ENCODE measurements at places on chromosomes 5 and 9.

GRCh38 chr5:158522776-158523175 lies 576.9 kb downstream of the EBF1 start:
- H3K4me3 ChIP-seq: no peak overlapping the region
- DNase-seq: no peak
- H3K27ac ChIP-seq: no peak overlapping the region
- H3K27me3 ChIP-seq: no peaks in the 10 kb centered on the region
- H3K36me3 ChIP-seq: no peaks in the 10 kb centered on the region

GRCh38 chr9:5608298-5609225 lies 20.3 kb upstream of the RIC1 start:
- peaks cover 39% of the 10 kb centered on the region for H3K4me1 ChIP-seq
- H3K27me3 ChIP-seq: no peaks in the 10 kb centered on the region
- H3K27ac ChIP-seq: peak overlapping the region; percentile 94
- H3K4me3 ChIP-seq: peak overlapping the region; percentile 90
- DNase-seq: no peak

GRCh38 chr5:119307170-119307569 lies 48.6 kb upstream of the TNFAIP8 start:
- H3K4me1 ChIP-seq: peaks cover 51% of the 10 kb centered on the region
- H3K36me3 ChIP-seq: peaks cover 25% of the 10 kb centered on the region

GRCh38 chr9:129164246-129164930 lies 13.7 kb downstream of the IER5L start:
- H3K4me3 ChIP-seq: no peak overlapping the region
- H3K27me3 ChIP-seq: no peaks in the 10 kb centered on the region
- peaks cover 11% of the 10 kb centered on the region for H3K4me1 ChIP-seq
- DNase-seq: no peak

DNA sequence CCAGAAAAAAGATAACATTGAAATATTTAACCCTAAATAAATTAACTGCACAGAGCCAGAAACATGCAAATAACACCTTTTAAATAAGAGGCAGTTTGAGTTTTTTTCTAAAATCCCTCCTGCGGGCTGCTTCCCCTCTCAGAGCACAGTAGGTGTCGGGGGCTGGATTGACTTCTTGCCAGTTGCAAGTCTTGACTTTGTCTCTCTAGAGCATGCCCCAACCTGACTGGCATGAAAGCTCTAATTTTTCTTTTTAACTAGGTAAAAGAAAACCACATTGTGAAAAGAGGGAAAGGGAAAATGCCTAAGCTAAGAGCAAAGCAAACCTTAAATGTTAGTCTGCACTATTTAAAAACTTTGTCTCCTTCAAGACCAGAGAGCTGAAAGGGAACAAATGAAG lies 46.4 kb upstream of the DNAH5 start:
- peaks cover 23% of the 10 kb centered on the region for H3K27me3 ChIP-seq
- no peak for DNase-seq
- no peak overlapping the region for H3K4me3 ChIP-seq
- no peaks in the 10 kb centered on the region for H3K36me3 ChIP-seq

DNA sequence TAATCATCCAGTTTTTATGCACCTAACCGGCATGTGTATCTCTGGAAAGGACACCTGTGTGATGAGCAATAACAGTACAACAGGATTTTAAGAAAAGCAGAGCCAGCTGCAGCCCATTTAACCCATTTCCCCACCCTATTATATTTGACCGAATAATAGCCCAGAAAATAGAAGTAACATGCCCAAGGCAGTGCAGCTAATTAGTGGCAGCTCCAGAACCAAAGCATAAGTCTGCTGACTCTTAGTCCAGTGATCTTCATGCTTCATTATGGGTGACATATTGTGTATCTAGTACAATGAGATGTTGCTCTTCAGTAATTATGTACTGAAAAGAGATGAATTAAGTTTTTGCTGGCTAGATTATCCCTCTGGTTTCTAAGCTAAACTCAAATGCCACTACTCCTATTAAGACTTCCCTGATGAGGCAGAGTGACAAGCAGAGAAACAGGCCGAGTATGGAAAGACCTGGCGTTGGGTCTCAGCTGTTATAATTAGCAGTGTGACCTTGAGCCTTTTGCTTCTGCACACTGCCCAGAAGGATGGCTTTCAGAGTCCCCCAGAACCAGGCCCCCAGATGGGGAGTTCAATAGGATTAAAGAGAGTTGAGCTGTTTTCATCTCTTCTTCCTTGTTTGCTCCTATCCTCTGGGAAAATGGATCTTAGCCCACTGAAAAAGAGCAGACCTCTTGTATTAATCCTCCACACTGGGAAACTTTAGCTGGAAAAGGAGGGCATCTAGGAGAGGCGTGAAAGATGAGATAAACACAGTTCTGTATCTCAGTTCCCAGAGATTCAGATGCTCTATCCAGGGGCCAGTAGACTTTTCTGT lies 10.8 kb upstream of the C1QTNF3 start:
- peaks cover 18% of the 10 kb centered on the region for H3K36me3 ChIP-seq
- H3K27ac ChIP-seq: no peak overlapping the region
- DNase-seq: no peak
- no peaks in the 10 kb centered on the region for H3K27me3 ChIP-seq

DNA sequence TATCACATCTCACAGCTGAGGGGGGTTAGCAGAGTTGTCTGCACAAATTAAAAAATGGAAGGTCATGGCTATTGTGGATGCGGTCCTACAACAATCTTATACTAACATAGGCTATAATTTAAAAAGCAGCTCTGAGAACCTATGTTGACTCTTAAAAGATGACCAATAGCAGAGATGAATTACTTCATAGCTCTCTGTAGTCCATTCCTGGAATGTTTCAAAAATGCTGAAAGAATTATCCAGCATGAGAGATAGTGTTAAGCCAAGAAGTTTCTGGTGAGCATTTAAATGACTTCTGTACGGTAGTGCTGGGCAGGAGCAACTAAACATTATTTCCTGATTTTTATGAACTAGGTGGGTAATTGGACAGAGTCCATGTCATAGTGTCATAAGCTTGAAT lies 218.2 kb upstream of the NUDT12 start:
- no peak overlapping the region for H3K27ac ChIP-seq
- peaks cover 3% of the 10 kb centered on the region for H3K36me3 ChIP-seq
- H3K4me3 ChIP-seq: no peak overlapping the region
- DNase-seq: no peak
- no peaks in the 10 kb centered on the region for H3K27me3 ChIP-seq
- H3K4me1 ChIP-seq: no peaks in the 10 kb centered on the region

- no peak overlapping the region for H3K27ac ChIP-seq
- no peaks in the 10 kb centered on the region for H3K4me1 ChIP-seq
- no peak overlapping the region for H3K4me3 ChIP-seq
- DNase-seq: no peak
Measured at GRCh38 chr9:132622159-132622558, 39.8 kb downstream of the BARHL1 start.

GRCh38 chr5:75890546-75890945 lies 173.3 kb upstream of the POC5 start:
- no peak for DNase-seq
- no peak overlapping the region for H3K27ac ChIP-seq
- H3K36me3 ChIP-seq: no peaks in the 10 kb centered on the region
- H3K4me3 ChIP-seq: no peak overlapping the region
- H3K4me1 ChIP-seq: no peaks in the 10 kb centered on the region

GRCh38 chr5:95730011-95730700 lies 980 bp upstream of the RHOBTB3 start:
- H3K4me3 ChIP-seq: peak overlapping the region; percentile 84
- no peak overlapping the region for H3K27ac ChIP-seq
- H3K27me3 ChIP-seq: peaks cover 14% of the 10 kb centered on the region
- no peak for DNase-seq
- H3K36me3 ChIP-seq: no peaks in the 10 kb centered on the region

GRCh38 chr9:99358668-99359067 lies 136.6 kb downstream of the SEC61B start:
- no peaks in the 10 kb centered on the region for H3K4me1 ChIP-seq
- no peak overlapping the region for H3K27ac ChIP-seq
- H3K27me3 ChIP-seq: peaks cover 37% of the 10 kb centered on the region
- no peak for DNase-seq
- no peak overlapping the region for H3K4me3 ChIP-seq
- H3K36me3 ChIP-seq: no peaks in the 10 kb centered on the region

DNA sequence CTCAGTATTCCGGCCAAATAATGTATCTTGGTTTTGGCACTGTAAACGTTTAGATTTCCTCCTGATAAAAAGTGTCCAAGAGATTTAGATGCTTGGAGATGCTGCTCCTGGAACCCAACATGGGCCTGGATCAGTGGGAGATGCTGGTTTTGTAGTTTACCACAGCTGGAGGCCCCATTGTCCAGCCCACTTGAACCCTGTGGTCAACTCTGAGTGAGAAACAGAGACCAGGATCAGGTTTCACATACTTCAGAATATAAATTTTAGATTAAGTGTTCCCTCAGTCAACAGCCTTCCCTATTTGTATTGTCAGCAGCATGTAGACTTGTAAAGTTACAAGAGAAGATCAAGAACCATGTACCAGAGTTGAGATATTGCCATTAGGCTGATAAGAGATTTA lies 144.7 kb upstream of the C9orf72 start:
- DNase-seq: no peak
- no peak overlapping the region for H3K27ac ChIP-seq
- H3K36me3 ChIP-seq: no peaks in the 10 kb centered on the region

DNA sequence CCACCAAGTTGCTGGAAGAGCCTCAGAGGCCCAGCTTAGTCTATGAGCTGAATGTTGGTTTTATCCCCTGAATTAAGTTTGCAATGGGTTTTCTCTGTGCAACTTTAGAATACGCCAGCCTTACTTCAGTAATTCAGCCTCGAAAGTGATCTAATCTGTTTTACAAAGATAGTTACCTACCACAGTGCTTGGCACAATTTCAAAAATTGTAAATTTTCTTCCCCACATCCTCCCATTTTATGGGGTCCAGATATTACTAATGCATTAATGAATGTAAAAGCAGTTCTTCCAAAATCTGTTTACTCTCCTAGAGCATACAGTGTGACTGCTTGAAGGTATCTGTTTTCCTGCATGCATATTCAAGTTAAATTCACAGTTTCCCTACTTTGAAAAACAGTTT lies 172.6 kb downstream of the MAN2A1 start:
- peaks cover 25% of the 10 kb centered on the region for H3K36me3 ChIP-seq
- peaks cover 75% of the 10 kb centered on the region for H3K4me1 ChIP-seq
- H3K27me3 ChIP-seq: no peaks in the 10 kb centered on the region
- H3K27ac ChIP-seq: no peak overlapping the region

GRCh38 chr5:176541338-176542134 lies 4.3 kb upstream of the RNF44 start:
- peak overlapping the region; percentile 88 for H3K4me3 ChIP-seq
- DNase-seq: peak; percentile 80
- no peaks in the 10 kb centered on the region for H3K27me3 ChIP-seq

- no peaks in the 10 kb centered on the region for H3K4me1 ChIP-seq
- DNase-seq: peak; percentile 83
- H3K4me3 ChIP-seq: peak overlapping the region; percentile 89
- peaks cover 5% of the 10 kb centered on the region for H3K36me3 ChIP-seq
Measured at GRCh38 chr9:96686638-96687335, 31.7 kb upstream of the PRXL2C start.

DNA sequence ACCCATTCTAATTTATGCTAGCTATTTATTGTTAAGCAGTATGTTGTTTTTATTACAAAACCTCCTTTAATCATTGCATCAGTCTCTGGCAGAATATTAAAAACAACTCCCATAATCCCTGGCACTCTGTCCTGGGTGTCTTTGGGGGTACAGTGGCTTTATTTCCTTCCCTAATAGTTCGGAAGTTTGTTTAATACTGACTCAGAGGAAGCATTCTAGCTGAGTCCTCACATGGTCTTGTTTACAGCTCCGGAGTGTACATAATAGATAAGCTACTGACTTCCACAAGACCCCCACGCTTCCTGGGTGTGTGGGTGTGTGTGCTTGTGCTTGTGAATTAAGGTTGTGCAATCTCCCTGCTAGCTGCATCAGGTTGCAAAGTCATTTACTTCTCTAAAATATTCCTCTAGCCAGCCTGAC lies 149.8 kb upstream of the CDKN2B start:
- H3K27ac ChIP-seq: no peak overlapping the region
- no peaks in the 10 kb centered on the region for H3K4me1 ChIP-seq
- no peaks in the 10 kb centered on the region for H3K36me3 ChIP-seq
- no peaks in the 10 kb centered on the region for H3K27me3 ChIP-seq
- no peak for DNase-seq
- no peak overlapping the region for H3K4me3 ChIP-seq

DNA sequence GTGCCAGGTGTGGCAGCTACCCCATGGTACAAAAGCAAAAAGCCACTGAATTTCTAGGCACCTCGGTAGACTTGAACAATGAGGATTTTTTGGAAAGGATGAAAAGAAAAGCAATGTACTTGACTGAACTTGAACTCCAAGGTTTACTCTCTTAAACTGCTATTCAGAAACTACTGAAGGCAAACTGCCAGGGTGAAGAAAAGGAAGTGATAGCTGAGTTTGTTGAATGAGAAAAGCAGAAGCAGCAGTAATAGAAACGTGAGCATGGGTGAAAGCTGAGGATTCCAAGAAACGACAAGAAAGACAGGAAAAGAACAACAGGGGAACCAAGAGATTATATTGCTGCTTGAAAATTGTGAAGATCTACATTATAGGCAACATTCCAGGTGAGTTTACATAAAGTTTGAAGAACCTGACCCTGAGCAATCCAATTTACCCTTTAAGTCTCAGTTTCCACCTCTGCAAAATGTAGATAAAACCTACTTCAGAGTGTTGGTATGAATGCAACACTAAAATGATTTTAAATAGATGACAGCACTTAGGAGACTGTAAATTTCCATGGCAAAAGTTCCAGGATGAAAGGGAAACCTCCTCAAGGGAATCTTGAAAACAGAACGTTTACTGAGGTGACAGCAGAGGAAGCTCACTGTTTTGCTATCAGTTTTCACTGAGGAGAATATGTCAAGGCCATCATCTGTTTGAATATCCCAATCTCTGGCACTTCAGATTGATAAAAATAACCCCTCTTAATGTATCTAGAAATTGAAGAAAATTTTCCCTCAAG lies 245.8 kb downstream of the SPATA31D1 start:
- H3K4me3 ChIP-seq: no peak overlapping the region
- no peak overlapping the region for H3K27ac ChIP-seq
- peaks cover 5% of the 10 kb centered on the region for H3K4me1 ChIP-seq
- peaks cover 13% of the 10 kb centered on the region for H3K36me3 ChIP-seq
- no peaks in the 10 kb centered on the region for H3K27me3 ChIP-seq

GRCh38 chr9:122219856-122220672 lies 8.7 kb downstream of the LHX6 start:
- H3K4me1 ChIP-seq: peaks cover 29% of the 10 kb centered on the region
- no peak overlapping the region for H3K27ac ChIP-seq
- H3K4me3 ChIP-seq: peak overlapping the region; percentile 75
- peaks cover 37% of the 10 kb centered on the region for H3K27me3 ChIP-seq
- DNase-seq: no peak

DNA sequence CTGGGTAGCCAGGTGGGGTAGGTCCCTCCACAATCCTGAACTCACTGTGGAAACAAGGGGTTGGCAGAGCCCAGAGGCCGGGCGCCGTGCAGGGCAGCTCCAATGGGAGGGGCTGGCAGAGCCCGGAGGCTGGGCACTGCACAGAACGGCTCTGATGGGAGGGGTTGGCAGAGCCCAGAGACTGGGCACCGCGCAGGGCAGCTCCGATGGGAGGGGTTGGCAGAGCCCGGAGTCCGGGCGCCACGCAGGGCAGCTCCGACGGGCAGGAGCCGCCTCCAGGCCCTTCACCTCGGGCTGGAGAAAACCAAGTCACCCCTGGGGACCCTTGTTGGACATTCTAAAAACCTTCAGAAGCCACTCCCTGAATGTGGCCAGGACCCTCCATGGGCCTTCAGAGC lies 9.3 kb downstream of the NACC2 start:
- no peaks in the 10 kb centered on the region for H3K36me3 ChIP-seq
- peaks cover 25% of the 10 kb centered on the region for H3K4me1 ChIP-seq
- no peak overlapping the region for H3K4me3 ChIP-seq
- DNase-seq: no peak
- no peak overlapping the region for H3K27ac ChIP-seq

- peaks cover 25% of the 10 kb centered on the region for H3K36me3 ChIP-seq
- peaks cover 5% of the 10 kb centered on the region for H3K4me1 ChIP-seq
- no peaks in the 10 kb centered on the region for H3K27me3 ChIP-seq
- H3K4me3 ChIP-seq: no peak overlapping the region
- H3K27ac ChIP-seq: no peak overlapping the region
- no peak for DNase-seq
Measured at GRCh38 chr5:116358911-116359418, 215.7 kb downstream of the SEMA6A start.
